ENCODE measurements at places on chromosomes 5 and 9.
A peak's percentile ranks its signal among the peaks of the same experiment; 100 is the strongest.

GRCh38 chr9:130561056-130561455, 18.3 kb upstream of the FUBP3 start:
- H3K36me3 ChIP-seq: no peaks in the 10 kb centered on the region
- no peak overlapping the region for H3K4me3 ChIP-seq
- 0 out of 2 replicates have a peak, but pooled peaks cover 6% of the 10 kb centered on the region for H3K27me3 ChIP-seq
- no peak for DNase-seq
- H3K4me1 ChIP-seq: no peaks in the 10 kb centered on the region

DNA sequence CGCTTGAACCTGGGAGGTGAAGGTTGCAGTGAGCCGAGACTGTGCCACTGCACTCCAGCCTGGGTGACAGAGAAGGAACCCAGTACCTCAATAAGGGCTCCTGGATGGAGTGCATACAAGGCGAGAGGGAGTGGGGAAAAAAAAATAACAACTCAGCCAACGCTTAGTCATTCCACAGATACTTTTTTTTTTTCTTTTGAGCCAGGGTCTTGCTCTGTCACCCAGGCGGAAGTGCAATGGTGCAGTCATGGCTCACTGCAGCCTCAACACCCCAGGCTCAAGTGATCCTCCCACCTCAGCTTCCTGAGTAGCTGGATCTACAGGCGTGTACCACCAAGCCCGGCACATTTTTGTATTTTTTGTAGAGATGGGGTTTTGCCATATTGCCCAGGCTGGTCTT, 59.5 kb upstream of the GGTA1 start:
- H3K27me3 ChIP-seq: no peaks in the 10 kb centered on the region
- no peaks in the 10 kb centered on the region for H3K36me3 ChIP-seq
- H3K4me1 ChIP-seq: peaks cover 17% of the 10 kb centered on the region
- no peak overlapping the region for H3K4me3 ChIP-seq
- no peak overlapping the region for H3K27ac ChIP-seq

GRCh38 chr5:175166026-175166425, 278.0 kb downstream of the DRD1 start:
- H3K4me3 ChIP-seq: no peak overlapping the region
- no peak for DNase-seq
- H3K27ac ChIP-seq: no peak overlapping the region

- H3K36me3 ChIP-seq: no peaks in the 10 kb centered on the region
- H3K27me3 ChIP-seq: no peaks in the 10 kb centered on the region
- no peak overlapping the region for H3K4me3 ChIP-seq
- no peak overlapping the region for H3K27ac ChIP-seq
- no peak for DNase-seq
- no peaks in the 10 kb centered on the region for H3K4me1 ChIP-seq
Observed at GRCh38 chr5:68612972-68613371, 397.4 kb downstream of the PIK3R1 start.

GRCh38 chr9:109861918-109862317, 81.9 kb downstream of the PALM2AKAP2 start:
- H3K36me3 ChIP-seq: no peaks in the 10 kb centered on the region
- H3K4me1 ChIP-seq: peaks cover 15% of the 10 kb centered on the region
- peak; percentile 65 for DNase-seq
- H3K4me3 ChIP-seq: 0 out of 2 replicates have a peak overlapping the region, but pooled peaks have one; percentile 0
- no peaks in the 10 kb centered on the region for H3K27me3 ChIP-seq

DNA sequence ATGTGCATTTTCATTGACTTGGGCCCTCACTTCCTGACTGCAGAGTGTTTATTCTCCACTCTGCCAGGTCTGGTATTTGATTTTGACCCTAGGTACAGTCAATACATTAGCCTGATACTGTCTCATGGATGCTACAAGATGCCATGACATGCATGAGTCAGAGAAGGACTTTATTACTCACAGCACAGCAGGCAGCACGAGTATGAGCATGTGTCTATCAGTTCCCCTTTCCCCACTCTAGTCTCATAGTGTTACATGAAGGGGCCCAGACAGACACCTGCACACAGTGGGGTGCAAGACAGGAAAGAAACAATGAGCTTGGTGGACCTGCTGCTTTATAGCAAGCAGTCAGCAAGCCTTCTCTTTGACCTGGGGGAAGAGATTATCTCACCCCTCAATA, 19.6 kb downstream of the ITGA2 start:
- H3K36me3 ChIP-seq: no peaks in the 10 kb centered on the region
- H3K27me3 ChIP-seq: no peaks in the 10 kb centered on the region
- H3K4me1 ChIP-seq: peaks cover 70% of the 10 kb centered on the region
- peak overlapping the region; percentile 73 for H3K27ac ChIP-seq

- no peaks in the 10 kb centered on the region for H3K27me3 ChIP-seq
- H3K36me3 ChIP-seq: no peaks in the 10 kb centered on the region
- DNase-seq: no peak
- H3K4me1 ChIP-seq: no peaks in the 10 kb centered on the region
Observed at GRCh38 chr5:2272755-2273154, 390.0 kb upstream of the IRX4 start.

DNA sequence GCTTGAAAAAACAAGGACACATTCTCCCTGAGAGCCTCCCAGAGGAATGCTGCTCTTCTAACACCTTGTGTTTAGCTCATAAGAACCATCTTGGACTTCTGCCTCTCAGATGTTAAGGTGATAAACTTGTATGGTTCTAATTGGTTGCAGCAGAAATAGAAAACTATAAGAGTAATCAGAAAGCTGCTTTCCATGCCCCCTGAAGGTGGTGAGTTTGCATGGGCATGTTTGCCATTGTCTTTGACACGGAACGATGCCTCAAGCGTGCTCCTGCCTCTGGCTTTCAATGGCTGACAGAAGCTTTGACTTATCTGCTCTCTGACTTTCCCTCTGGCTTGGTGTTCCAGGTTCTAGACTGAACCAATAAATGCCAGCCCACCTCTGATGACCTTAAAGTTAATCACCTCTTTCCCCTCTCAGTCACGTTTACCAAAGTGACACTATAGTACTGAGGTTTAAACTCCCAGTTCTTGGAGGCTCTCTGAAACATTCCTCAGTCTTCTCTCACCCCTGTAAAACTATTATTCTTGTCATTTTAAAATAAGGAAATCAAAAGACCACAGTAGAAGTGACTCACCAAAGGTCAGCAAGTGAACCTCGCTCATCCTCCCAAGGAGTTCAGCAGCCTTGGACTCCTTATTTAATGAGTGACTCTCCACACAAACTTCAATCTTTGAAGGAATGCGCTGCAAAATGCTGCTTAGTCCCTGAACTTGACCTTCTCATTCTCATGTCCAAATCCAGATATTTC, 103.6 kb downstream of the PIK3R1 start:
- H3K4me1 ChIP-seq: peaks cover 18% of the 10 kb centered on the region
- H3K36me3 ChIP-seq: no peaks in the 10 kb centered on the region
- H3K27me3 ChIP-seq: no peaks in the 10 kb centered on the region
- DNase-seq: peak; percentile 68
- H3K4me3 ChIP-seq: no peak overlapping the region

- H3K27me3 ChIP-seq: no peaks in the 10 kb centered on the region
- no peaks in the 10 kb centered on the region for H3K4me1 ChIP-seq
- no peak for DNase-seq
- H3K27ac ChIP-seq: no peak overlapping the region
- no peaks in the 10 kb centered on the region for H3K36me3 ChIP-seq
Observed at GRCh38 chr9:123389070-123389469, 33.1 kb downstream of the CRB2 start.

All from GM23248 (cell line).